ENCODE measurements at places on chromosomes 6 and 20.

GRCh38 chr6:138099832-138100231, 7.4 kb downstream of the PERP start:
- DNase-seq = peak; percentile 35

DNA sequence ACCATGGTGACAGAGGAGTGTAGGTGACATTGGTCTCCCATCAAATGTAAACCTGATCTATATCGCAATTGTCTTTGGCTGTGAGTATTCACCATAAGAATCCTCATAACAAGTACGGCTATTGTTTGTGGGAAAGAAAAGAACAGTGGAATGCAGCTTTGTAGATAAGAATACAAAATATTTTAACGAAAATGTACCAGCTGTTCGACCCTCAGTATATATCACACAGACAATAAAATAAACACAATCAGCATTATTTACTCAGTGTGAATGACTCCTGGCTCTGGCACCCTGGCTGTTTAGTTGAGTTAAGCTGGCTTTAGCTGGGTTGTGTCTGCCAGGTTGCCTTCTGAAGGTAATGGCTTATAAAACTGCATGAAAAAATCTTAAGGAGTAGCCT, 43.4 kb downstream of the SNRNP48 start:
- no peak for DNase-seq

DNA sequence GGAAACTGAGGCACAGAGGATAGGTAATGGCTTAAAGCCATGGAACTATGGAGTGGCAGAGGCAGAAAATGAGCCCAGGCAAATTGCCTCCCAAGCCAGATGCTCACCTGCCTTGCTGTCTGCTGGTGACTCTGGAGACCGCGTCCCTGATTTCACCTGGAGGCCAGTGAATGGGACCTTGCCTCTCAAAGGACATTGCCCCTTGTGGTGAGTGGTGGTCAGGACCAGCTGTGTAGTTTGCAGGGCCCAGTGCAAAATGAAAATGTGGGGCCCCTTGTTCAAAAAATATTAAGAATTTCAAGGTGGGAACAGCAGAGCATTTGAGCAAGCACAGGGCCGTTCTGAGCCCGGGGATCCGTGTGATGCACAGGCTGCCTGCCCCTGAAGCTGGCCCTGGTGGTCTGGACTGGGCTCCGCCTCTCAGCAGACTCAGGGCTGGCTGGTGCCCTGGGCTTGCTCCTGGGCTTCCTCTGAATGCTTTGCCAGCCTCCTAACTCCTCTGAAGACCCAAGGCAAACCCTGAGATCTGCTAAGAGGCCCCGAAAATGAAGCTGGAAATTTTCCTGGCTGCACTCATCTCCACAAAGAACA, 19.8 kb upstream of the KCNG1 start:
- no peak for DNase-seq

DNA sequence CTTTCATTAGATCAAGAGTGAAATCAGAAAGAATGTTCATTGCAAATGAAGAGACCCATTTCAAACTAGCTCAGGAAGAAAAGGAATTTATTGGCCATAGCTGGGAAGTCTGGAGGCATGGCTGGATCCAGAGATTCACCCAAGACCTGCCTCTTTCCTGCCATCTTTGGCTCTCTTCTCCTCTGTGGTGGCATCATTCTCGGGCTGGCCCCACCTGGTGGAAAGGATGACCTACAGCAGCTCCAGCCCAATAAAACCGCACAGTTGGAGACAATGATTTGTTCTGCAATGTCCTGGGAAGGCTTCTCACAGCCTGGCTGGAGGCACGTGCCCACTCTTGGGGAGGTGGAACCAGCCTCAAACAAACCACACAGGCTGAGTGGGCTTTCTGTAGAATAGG, 18.1 kb upstream of the FERMT1 start:
- DNase-seq = no peak

DNA sequence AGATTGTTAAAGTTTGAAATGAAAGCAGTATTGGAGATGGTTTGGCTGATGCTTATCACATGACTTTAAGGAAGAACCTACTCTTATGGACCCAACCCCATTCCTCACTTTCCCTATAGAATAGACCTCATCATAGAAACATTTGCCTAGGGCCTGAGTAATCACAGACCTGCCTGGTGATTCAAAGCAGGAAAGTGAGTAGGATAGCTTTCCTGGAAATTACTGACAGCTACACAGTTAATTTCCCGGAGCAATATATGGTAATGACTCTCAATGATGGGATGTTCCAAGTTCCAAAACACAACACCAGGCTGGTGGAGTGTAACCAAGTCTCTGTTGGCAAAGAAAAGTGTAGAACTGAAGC, 233.8 kb downstream of the SIM1 start:
- DNase-seq = no peak

- no peak for DNase-seq
Measured at GRCh38 chr20:62254021-62254724, 15.9 kb downstream of the OSBPL2 start.

Data from kidney glomerular epithelial cell (primary cell).